T-helper 2 cell treated with Interferon-gamma antibody and Interleukin-4, amounts not matched to agents 5 μg/mL and 100 μg/mL, for 36 hours (primary cell): ENCODE measurements at places on chromosomes 4 and X.

DNA sequence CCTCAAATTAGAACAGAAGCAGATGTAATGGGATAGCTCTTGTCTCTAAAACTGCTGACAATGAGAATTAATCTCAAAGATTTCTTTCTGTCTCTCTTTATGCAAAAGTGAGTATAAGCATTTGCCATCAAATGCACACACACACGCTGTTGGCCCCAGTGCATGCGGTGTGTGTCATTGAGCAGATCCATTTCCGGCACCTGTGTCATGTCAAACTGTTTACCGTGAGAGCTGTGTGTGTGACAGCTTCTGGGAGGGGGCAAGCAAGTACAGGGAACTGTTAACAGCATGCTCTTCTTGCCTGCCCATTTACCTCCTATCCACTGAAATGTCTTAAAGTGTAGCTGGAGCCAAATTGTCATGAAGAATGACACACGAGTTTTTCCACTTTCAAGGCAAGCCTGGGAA is 297.9 kb upstream of the FAT4 start:
- DNase-seq, result no peak

DNA sequence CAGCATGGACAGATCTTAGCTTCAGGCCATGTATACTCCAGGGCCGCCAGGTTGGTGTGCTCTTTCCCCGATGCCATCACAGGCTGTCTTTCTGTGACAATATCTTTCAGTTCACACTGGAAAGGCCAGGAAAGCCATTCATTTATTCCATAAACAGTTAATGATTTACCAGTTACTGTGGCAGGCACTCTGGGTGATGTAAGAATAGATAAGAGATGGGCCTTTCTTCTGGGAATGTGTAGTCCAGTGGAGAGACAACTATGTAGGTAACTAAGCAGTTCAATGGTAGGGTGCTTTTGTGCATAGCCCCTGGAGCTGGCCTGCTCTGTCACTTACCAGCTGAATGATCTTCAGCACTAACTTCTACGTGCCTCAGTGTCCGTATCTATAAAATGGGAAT is 46.3 kb upstream of the LEF1 start:
- no peak for DNase-seq

- no peak for DNase-seq
Measured at GRCh38 chr4:73676136-73676535, 55.9 kb upstream of the RASSF6 start.

- DNase-seq, result peak; percentile 27
Measured at GRCh38 chrX:12901486-12901885, 4.9 kb upstream of the TLR8 start.

DNA sequence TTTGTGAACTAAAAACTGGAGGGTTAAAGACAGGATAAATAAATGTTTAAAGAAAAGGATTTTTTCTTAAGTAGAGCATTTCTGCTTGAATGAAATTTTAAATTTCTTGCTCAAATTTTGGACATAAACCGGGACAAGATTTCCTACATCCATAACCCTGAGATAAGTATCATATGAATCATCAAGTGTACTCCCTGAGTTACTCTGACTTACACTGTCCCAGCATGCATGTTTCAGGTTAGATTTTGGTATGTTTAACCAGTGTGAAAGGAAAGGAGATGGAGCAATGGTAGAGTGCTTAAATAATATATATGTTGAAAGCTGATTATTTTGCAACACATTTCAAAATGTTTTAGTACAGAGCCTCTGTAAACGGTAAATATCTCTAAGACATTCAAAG is 175.2 kb downstream of the ADGRL3 start:
- DNase-seq, result no peak

GRCh38 chr4:113990886-113991285 is 11.4 kb upstream of the ARSJ start:
- no peak for DNase-seq

- no peak for DNase-seq
Measured at GRCh38 chrX:101813200-101813599, 118.6 kb downstream of the ZMAT1 start.

GRCh38 chrX:68823413-68824151 is 5.2 kb upstream of the EFNB1 start:
- no peak for DNase-seq
